GOT3 (cell line): ENCODE measurements at places on chromosomes 3 and 15.

DNA sequence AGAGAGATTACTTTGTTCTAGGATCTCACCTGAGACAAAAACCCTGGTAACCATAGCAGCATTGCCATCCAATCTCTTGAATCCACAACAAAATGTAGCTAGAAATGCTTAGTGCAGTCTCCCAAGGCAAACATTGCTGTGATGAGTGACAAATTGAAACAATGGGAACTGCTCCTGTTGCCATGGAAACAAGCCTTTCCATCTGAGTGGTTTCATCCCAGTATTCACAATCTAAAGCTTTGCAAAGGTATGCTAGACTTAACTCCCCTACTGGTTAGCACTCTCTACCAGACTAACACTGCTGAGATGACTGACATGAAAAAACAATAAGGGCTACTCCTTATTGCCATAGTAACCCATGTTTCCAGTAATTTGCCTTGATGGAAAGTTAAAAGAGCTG lies 172.6 kb upstream of the CNTN3 start:
- DNase-seq, result no peak

- no peak for DNase-seq
Measured at GRCh38 chr15:98651581-98652220, 3.4 kb downstream of the IGF1R start.

- DNase-seq, result no peak
Measured at GRCh38 chr3:140563206-140563760, 114.6 kb upstream of the TRIM42 start.

DNA sequence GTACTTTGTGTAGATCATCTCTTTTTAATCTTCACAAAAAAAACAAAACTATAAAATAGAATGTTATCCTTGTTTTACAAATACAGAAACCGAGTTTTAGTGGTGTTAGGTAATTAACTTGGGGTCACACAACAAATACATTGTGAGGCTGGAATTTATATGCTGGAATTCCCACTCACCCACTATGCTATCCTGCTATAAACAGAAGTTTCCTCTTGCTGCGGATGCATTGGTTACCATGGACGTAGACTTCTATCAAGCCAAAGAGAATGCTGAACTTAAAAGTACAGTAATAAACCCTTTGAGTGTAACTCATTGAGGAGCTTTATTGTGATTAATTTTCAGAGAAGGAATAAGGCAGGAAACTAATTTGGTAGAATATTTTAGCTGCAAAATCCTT lies 9.2 kb downstream of the SNAP23 start:
- no peak for DNase-seq
